ENCODE measurements at places on chromosomes 7 and 10.

GRCh38 chr7:78792006-78792405 lies 661.5 kb downstream of the MAGI2 start:
- no peak for DNase-seq

DNA sequence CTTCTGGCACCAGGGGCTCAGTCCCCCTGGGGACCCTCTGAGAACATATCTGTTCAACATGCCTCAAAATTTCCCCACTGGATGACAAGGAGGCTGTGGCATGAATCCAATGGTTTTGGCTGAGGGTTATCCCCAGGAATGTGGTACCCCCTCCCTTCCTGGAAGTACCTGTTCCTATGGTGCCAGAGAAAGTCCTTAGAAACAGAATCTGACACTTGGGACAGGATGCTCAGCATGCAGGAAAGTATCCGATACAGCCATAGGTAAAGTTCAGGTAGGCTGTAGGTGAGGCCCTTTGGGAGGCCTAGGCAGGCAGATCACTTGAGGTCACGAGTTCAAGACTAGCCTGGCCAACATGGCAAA lies 42.7 kb upstream of the A1CF start:
- DNase-seq, result no peak

DNA sequence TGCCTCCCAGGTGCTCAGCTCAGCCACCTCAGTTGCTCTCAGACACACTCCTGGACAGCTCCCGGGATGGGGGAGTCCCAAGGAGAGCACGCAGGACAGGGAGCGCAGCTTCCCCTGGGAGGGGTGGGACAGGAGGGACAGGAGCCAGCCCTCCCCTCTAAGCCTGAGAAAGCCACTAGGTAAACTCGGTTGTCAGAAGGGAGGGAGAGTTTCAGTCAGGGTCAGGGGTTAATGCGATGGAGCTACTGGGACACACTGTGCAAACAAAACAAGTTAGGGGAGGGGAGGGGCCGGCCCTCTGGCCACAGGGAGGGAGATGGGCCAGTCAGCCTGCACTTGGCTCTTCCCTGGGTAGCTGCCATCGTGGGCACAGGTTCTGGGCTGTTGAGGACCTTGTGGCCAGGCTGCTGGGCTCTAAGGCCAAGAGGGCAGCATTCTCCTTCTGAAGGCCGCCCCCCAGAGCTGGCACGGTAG lies 31.1 kb downstream of the KAZALD1 start:
- DNase-seq, result no peak

DNA sequence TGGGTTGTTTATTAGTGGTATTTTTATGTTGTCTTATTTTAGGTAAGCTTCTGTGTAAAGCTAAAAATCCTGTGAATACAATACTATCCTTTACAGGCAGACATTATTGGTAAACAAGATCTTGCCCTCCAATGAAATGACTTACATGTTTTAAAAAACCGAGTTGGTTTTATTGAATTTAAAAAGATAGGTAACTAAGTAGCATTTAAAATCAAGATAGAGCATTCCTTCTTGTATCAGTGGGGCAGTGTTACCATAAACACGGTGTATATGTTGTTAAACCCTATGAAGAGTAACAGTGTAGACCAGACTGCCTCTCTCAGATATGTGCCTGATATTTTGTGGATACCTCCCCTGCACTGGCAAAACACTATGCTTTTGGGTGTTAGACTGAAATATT lies 81.0 kb downstream of the SNX10 start:
- DNase-seq, result no peak

- no peak for DNase-seq
Measured at GRCh38 chr10:87643920-87644319, 15.8 kb upstream of the PAPSS2 start.

GRCh38 chr7:1611708-1612241 lies 41.9 kb upstream of the PSMG3 start:
- DNase-seq, result no peak

GRCh38 chr10:75065076-75065475 lies 46.4 kb upstream of the SAMD8 start:
- no peak for DNase-seq

GRCh38 chr7:53470336-53470970 lies 435.0 kb downstream of the POM121L12 start:
- no peak for DNase-seq

DNA sequence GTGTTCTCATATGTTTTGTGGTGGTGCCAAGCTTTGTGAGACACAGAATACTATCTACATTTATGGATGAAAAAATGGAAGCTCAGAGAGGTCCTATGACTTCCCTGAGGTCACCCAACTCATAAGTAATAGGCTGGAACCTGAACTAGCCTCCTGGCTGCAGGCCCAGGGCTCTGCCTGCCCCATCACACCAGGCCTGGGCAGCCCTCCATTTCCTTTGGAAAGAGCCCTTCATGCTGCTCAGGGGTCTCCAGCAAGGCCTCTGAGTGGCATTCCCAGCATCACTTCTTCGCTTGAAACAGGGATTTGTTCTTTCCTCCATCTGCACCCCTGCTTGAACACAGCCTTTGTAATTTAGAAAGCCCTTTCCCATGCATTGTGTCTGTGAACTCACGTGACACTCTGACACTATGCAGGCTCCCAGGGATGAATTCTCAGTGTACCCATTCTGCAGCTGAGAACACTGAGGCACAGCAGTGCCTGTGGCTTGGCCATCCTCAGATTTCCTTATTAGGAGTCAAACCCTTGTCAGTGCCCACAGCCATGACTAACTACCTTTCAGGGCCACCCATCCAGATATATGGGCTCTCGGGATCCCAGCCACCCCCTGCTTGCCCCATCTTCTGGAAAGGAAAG lies 127.8 kb upstream of the PPIF start:
- DNase-seq, result no peak

GRCh38 chr7:90209776-90210175 lies 1.8 kb upstream of the STEAP2 start:
- DNase-seq, result no peak

Data from AML-193 (cell line).